ENCODE measurements at places on chromosomes 7 and 10.

DNA sequence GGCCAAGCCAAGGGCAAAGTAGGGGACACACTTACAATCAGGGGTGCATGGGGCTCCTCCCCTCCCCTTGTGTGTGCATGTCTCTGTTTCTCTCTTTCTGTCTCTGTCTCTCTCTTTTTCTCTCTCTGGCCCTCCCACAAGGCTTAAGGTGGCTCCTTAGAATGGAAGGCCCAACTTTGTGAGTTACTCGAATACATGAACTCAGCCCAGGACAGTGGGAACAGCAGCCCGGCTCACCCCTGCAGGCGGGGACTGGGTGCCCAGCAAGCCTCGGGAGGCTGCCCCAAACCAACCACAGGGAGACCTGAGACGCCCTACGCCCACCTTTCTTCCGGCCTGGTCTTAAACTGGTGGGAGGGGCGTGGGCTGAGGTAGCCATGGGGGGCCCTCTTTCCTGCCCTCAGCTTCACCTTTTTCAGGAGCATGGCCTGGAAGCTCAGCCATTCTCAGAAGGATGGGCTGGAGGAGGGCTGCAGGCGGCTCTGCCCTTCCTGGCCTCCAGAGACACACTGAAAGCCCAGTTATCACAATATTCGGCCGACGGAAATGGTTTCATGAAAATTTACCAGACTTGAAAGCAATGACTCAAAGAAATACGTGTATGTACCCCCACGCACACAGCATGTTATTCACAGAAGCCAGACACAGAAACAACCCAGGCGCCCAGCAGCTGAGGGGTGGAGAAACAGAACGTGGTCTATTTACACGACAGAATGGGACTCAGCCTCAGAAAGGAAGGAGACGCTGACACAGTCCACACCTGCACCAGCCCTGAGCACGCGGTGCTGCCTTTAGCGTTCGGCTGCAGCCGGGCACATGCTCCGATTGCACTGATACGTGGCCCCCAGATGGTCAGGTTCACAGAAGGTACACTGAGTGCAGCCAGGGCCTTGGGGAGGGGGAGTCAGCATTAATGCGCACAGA, 229.5 kb downstream of the PTPRN2 start:
- peak; percentile 11 for DNase-seq

DNA sequence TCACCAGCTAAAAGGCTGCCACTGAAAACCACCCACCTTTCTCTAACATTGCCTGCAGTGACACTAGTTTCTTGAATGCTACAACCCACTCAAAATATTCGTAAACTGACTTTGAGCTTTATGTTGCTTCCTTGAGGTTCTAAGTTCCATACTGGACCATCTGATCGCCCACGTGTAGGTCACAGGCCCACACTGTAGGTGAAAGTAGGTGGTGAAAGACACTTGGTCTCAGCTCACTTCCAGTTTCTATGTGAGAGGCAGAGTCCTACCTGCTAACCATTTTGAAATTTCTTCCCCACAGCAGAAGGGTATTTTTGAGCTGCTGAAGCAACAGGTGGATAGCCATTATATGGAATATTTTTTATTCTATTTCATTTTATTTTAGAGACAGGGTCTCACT, 97.3 kb downstream of the MYO3A start:
- DNase-seq = no peak

- DNase-seq = no peak
These were observed 107.5 kb upstream of the GPR26 start for GRCh38 chr10:123558651-123559050.

GRCh38 chr7:79282070-79282694, 171.3 kb downstream of the MAGI2 start:
- DNase-seq = peak; percentile 33

DNA sequence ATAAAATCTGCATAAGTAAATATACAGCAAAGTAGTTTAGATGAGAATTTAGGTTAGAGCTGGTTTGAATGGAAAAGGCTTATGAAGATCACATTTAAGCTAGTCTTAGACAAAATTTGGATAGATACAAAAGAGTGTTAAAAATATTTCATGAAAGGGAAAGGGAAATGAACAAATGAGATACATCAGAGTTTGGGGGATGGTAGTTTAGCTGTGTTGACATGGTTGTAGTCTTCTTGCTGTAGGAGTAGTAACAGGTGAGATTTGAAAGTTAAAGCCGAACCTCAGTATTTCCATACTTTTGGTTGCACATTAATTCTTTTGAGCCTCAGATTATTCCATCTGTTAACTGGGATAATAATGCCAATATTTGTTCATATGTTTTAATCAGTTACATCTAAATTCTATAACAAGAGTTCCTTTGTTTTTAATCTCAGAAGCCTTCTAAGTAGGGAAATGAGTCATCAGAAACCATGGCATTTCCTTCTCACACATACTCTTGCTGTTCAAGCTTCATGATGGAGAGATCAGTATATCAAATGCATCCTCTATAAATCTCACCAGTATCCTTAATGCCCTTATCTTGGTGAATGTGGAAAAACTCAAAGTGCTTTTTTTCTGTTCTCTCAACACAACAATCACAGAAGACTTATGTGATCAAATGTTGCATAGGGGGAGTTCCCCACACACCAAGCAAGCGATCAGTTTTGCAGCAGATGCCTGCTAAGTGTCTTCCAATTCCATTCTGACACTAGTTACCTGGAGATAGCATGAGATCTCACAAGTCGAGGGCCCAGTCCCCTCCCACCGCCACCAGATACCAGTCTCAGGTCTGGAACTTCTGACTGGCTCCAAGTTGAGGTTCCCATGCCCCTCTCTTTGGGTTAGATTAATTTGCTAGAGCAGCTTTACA, 84.7 kb downstream of the MAPK8 start:
- DNase-seq = no peak

DNA sequence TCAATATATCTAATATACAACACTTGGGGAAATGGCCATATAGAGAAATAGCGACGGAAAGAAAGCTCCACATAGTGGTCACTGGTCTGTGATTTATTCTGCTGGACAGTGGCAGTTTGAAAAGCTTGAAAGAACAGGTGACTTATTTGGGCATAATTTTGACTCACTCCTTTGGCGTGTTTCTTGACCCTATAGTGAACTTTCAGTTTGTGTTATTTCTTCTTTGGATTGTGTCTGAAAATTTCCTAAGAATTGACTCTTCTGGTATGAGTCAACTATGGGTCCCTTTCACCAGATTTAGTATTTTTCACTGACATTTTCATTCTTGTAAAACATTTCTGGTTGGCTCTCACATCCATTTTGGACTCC, 25.8 kb upstream of the IMMP2L start:
- no peak for DNase-seq

Data from testis (tissue), 5 donors.